ENCODE measurements at places on chromosomes 5 and 9.

DNA sequence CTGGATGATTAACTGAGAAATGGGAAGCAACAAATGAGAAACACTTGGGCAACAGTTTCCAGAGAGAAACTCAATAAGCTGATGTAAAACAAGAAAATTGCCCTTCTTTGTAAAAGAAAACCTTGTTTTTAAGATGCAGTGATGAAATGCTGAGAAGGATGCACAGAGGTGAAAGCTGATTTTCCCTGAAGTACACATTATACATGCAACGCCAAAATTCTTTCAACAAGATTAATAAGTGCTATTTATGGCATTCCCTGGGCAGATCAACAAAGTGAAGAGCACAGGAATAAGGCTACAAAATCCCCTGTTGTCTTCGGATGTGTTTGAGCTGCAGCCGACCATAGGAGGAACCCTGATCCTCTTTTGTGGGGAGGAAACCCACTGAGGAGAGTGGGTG is 208.0 kb upstream of the ANKH start:
- DNase-seq, result no peak

DNA sequence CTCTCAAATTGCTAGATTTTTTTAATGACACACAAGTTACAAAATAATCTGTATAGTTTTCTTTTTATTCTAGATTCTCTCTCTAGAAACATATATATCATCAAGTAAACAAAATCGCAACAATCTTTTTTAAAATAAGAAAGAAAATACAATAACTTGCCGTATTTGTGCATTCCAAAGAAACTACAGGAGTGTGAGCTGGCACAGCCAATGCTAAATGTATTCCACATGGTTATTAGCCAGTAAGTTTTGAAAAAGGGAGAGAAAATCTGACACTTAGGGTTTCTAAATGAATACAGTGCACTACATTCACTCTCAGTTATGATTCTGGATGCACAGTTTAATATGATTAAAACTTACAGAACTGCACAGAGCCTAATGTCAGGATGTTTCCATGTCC is 117.9 kb downstream of the BNC2 start:
- no peak for DNase-seq

DNA sequence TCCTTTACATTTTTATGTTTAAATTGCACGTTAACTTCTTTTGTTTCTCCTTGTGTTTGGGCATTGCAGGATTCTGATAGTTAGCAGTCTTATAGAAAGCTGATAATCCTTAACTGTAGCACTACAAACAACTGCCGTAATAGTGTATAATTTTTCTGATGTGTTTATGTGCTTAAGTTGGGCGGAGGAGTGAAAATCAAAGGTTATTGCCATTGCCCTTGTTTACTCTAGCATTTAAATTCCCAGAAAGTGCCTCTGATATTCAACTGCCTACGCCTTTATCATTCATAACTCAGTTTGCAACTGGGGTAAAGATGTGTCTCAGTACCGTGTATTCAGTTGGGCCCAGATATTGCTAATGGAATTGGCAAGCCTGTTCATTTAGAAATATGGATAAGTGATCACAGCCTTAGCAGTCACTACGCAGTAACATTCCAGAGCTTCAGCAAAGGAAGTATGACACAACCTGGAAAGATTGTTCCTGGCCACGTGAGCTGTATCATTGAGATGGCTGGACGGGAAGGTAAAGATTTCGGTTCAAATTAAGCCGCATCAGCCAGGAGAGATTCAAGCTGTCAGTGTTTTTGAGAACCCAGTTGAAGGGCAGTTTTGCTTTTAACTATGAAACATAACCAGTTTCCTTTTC is 28.1 kb upstream of the LRRTM2 start:
- no peak for DNase-seq

- DNase-seq, result no peak
Observed at GRCh38 chr5:137142764-137143605, 356.1 kb downstream of the SPOCK1 start.

DNA sequence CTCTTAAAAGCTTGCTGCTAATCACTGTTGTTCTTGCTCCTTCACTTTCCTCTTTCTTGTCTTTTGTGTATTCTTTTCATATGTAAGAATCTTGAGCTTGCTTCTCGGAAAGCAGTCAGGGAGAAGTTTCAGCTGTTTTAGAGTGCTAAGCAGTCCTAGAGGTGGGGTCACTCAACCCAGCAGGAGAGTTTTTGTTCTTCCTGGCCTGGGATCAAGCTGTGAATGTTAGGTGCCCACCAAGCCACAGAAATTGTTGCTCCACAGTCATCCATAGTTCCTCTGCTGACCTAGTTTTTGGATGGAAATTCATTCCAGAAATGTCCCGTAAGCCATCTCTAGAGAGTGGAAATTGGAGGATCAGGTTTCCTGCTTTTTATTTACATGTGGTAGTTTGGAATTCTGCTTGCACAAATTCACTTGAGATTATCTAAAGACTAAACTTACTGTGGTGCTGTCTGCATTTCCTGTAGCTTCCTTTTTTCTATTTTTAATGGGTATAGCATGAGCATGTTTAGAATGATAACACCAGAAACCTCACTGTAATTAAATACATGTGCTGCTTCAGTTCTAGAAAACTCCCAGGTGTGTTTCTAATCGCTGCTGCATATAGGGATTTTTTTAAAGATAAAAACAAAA is 108.7 kb downstream of the MAST4 start:
- DNase-seq, result no peak
